ENCODE measurements at places on chromosomes 4 and X.

GRCh38 chr4:148540622-148541326, 98.6 kb upstream of the NR3C2 start:
- no peak for DNase-seq

- no peak for DNase-seq
Measured at GRCh38 chrX:10280071-10280470, 123.3 kb downstream of the CLCN4 start.

DNA sequence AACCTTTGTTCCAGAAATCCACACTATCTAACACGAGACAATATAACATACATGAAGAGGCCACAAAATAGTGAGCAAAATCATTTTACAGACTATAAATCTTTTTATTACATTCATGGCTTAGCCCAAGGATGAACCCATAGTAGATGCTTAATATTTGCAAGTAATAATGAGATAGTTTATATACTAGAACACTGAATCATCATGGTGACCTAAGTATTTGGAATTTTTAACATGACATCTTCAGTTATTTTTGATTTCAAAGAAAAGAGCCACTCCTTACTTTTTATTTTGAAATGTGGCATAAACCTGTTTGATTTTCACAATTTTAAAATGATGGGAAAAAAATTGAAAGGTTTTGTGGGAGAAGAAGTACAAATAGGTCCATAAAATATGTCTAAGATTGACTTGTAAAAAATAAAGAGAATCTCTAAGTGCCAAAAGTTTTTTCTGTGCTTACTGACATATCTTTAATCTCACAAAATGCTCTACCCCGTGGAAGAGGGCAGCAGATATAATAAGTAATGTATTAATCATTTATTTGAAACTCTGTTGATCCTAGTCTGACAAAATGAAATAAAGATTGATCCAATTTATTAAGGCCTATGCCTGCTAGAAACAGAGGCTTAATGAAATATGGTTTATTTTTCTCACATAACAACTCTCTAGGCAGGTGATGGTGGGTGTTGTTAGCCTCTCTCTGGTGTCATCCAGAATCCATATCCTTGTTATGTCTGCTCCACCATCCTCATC, 224.5 kb upstream of the CENPE start:
- no peak for DNase-seq

DNA sequence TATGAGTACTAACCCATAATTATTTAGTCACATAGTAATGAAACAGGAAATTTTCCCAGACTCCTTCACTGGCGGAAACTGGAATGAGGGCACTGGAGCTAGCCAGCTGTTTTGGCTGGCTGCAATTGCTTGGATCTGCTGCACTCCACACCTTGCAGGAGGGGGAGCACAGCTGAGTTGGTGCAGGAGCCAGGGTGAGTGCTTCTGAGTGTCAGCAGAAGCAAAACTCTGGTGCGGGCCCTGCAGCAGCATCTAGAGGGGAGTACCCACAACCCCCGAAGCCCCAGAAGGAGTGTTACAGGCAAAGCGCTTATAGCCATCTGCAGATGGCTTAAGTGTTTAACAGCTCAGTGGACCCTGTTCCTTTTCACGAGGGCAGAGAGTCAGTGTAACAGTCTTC, 96.1 kb downstream of the RPA4 start:
- DNase-seq: no peak

GRCh38 chr4:16035843-16036242, 48.0 kb downstream of the PROM1 start:
- DNase-seq: no peak

DNA sequence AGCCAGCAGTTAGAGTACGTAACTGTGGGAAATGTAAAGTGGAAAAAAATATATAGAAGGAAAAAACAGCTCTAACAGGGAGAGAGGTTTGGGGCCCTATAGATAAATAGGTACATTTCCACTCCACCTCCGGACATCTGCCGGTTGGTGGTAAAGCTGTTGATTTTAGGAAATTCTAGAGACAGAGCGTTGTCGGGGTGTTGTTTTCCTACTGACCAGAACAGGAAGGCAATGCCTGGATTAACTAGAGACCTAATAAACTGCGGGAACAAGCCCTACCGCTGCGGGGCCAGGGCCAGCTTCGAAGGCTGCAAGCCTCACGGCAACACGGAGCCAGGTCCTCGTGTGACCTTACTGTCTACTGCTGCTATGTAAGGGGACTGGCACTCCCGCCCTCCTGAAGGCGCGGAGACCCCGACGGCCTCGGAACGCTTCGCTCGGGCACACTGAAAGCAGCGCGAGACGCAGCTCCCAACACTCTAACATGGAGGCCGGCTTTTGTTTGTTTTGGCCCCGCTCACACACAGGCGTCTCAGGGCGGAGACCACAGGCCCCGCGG, 702 bp upstream of the CDKN2AIP start:
- no peak for DNase-seq

GRCh38 chr4:2250357-2251072, 8.6 kb upstream of the HAUS3 start:
- DNase-seq: no peak

DNA sequence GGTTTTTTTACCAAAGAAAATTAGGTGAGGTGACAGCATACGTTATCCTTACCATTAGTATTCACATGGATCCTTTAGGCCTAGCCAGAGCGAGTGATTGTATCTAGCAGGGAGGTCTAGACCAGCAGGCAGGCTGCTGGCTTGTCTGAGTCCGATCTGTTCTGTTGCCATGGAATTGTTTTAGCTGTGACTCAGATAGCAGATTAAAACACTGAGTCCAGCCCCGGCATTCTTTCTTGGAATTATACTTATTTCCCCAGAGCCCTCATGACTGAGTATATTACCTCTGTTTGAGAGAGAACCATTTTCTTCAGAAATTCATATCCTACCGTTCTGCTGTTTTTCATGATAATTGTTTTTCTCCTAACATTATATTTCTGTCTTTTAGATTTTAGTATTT, 37.4 kb downstream of the OCRL start:
- DNase-seq: peak; percentile 3

- no peak for DNase-seq
Measured at GRCh38 chrX:51899741-51900140, 6.3 kb downstream of the MAGED1 start.

DNA sequence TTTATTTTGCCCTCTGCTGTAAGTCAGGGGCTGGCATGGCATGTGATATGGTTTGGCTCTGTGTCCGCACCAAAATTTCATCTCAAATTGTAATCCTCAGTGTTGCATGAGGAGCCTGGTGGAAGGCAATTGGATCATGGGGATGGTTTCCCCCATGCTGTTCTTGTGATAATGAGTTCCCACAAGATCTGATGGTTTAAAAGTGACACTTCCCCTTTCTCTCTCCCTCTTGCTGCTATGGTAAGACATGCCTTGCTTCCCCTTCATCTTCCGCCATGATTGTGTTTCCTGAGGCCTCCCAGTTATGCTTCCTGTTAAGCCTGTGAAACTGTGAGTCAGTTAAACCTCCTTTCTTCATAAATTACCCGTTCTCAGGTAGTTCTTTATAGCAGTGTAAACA, 72.0 kb upstream of the MSX1 start:
- no peak for DNase-seq

DNA sequence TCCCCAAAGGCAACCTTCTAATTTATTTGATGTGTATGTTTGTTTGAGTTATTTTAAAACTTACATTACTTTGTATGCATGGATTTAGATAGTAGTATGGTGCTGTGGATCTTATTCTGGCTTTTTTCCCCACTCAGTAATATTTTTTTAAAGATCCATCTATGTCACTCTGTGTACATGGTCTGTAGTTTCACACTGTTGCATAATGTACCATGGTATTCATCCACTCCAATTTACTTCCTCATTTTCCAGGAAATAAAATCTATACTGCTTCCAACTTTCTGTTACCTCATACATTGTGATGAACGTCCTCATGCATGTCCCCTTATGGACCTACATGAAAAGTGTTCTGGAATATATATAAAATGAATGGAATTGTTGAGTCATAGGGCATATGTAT, 17.6 kb downstream of the ARMCX2 start:
- no peak for DNase-seq

- DNase-seq: no peak
Measured at GRCh38 chr4:48429709-48430474, 53.3 kb upstream of the SLC10A4 start.

- no peak for DNase-seq
Measured at GRCh38 chr4:552019-552418, 24.1 kb downstream of the TMEM271 start.

DNA sequence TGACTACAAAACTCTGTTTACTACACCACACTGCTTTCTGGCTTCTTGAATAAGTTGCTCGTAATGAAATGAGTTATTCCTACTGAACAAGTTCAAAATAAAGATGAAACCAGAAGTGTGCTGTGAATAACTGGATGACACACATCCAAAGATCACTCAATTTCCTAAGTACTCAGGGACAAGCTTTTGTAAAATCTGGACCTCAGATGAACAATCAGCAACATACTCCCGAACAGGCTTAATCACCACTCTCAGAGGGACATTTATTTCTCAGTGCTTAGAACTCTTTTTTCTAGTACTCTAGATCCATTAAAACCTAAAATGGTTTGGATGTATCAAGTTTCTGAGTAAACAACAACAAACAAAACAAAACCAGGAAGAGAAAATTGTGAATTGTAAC, 61.5 kb upstream of the EXOC1L start:
- no peak for DNase-seq

- DNase-seq: no peak
Measured at GRCh38 chr4:77012726-77013125, 63.1 kb downstream of the CCNI start.

GRCh38 chr4:19534159-19534558, 717.5 kb upstream of the SLIT2 start:
- no peak for DNase-seq

DNA sequence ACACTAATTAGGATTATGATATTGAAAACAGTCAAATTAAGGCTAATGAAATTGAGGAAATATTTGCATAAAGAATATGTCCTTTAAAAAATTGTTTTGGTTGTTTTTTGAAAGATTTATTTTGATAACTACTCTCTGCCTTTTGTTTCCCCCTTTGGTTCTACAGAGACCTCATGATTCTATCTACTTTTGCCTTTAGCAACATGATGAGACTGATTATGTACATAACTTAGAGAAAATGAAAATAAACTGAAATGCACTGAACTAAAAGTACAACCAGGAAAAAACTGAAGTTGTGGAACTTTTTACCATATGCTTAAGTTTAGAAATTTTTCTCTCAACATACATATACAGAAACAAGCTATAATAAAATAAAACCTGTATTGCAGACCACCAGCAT, 21.4 kb downstream of the EXOC1 start:
- DNase-seq: no peak

GRCh38 chrX:46676399-46677356, 82.2 kb downstream of the SLC9A7 start:
- DNase-seq: no peak

DNA sequence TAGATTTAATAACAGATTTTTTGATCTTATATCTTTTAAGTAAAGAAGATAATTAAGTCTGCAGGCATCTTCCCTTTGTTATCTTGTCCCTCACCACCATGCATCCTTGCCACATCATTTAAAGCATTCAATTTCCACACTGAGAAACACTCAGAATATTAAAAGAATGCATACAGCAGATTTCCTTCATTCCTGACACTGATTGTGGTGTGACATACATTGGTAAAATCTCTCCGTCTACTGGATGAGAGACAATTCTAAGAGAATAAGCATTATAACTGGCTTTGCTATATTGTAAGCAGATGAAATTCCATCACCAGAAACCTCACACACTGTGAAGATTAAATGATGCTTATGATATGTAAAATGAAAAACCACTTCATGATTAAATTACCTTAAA, 97.4 kb upstream of the TRPC5OS start:
- DNase-seq: no peak

DNA sequence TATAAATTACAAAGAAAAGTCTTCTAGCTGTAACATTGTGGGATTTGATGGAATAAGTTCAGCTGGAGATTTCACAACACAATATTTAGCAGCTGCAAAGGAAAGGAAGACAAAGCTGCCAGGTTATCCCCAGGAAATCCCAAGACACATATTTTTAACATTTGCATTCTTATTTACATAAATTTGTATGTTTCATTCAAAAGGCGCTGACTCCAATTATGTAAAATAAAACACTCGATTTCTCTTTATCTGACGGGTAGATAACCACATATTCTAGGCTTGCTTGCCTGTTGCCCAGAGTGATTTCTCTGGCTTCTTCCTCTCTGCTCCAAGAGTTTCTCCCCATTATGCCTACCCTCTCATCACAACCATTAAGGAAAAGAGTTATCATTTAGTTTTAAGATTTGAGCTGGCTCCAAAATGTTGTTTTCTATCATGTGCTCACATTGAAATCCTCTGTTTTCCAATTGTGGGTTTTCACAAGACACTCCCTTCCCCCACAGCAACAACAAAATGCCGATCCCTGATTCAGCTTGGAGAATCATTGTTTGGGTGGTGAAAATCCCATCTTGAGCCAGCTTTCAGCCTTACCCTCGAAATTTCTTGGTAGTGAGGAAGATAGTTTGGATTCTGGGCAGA, 128.2 kb upstream of the RASGEF1B start:
- DNase-seq: no peak

DNA sequence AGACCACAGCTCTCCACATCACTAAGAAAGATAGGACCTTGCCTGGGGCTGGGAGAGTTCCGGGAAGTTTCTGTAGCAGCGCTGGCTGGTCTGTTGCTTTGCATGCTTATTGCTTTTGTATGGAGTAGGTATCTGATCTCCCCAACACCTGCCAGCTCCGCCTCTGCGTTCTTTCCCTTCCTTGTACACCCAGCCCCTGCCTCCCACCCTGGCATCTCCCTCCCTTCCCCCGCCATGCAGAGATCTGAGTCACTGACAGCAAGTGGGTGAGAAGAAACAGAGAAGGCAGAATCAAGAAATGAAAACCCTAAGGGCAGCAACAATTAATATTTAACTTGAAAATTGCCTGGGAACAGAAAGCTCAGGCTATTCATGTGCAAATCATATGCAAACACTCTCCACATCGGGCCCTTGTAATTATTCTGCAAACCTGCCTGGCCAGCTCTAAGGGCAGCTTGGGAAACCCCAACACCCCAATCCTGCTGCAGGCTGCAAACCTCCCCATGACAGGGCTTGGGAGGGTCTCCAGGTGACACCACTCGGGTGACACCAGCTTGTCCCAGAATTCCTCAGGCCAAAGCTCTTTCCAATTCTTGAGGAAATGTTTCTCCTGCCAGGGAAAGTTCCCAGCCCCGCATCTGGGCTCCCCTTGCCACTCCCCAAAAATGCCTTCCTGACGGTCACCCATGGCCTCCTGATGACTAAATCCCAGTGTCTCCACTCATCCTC, 257.2 kb downstream of the FBXW7 start:
- DNase-seq: no peak

DNA sequence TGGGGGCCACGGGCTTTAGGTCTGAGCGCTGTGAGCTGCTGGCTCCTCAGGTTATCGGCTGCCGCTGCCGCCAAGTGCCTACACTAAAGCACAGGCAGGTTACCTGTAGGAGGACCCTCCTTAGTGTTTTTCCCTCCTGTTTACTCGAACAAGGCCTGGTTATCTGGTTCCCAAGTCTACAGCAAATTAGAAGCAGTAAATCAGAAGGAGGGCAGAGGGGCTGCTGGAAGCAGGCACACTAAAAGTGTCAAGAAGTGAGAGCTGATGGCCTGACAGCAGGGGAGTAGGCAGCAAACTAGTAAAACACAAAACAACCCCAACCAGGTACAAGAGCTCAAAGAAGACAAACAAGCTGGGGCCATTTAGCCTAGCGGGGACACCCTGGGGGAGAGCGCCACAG, 125.0 kb upstream of the PJA1 start:
- no peak for DNase-seq

GRCh38 chrX:37796805-37797204, 16.9 kb downstream of the CYBB start:
- DNase-seq: no peak
